Natural killer cell treated with Interleukin-12 subunit alpha and Interleukin-12 subunit beta and Interleukin-15 and Interleukin-18, amount 100 ng/mL, for 72 hours (primary cell): ENCODE measurements at places on chromosomes 7 and 10.

DNA sequence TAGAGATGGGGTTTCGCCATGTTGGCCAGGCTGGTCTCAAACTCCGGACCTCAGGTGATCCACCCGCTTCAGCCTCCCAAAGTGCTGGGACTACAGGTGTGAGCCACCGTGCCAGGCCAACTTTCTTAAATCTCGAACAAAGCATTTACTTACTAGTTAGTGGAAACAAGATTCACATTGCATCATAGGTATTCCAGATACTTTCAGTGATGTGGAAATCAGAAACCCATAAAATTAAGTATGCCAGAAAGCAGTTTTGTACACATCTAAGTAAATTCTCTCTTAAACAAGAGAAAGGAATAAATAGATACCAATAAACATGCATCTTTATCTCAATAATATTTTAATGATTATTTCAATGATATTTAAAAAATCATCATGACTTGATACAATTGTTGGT, 75.5 kb downstream of the DGKI start:
- no peak for DNase-seq

DNA sequence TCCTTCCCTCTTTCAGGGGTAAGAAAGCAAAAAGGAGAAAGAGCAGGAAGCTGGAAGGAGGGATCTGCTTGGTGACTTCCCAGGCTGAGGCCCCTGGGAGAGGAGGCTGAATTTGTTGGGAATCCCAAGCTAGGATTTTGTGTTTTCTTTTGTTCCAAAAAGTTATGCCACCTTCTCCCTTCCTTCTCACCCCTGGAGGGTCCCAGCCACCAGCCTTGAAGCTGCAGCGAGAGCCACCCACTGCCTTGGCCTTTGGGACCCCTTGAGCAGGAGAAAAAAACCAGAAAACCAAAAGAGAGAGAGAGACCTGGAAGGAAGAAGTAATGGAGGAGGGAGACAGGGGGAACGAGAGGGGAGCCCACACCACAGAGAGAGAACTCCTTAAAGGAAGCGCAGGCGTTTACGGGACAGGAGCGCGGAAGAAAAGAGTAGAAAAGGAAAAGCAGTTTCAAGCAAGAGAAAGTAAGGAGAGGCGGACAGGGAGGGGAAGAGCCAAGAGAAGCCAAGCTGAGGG, 7.2 kb downstream of the VAX1 start:
- no peak for DNase-seq

- DNase-seq: no peak
Observed at GRCh38 chr10:34885898-34886297, 70.8 kb upstream of the PARD3 start.

GRCh38 chr7:105149827-105150226, 135.8 kb downstream of the KMT2E start:
- DNase-seq: no peak

DNA sequence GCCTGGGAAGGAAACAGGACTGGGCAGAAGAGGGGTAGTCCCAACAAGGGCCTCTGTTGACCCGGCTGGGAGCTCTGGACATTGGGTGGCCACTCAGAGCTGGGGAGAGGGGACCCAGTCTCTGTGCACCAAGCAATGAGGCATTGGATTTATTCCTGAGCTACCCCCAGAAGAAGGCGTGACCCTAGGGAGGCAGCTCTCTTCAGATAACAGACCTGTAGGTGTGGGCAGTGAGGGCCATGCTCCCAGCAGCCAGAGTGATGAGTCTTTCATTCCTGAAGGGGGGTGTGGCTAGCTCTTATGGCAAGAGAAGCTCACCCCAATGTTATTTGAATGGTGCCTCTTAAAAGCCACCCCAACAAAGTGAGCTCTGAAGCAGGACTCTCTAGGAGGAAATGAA, 20.4 kb downstream of the TEX36 start:
- no peak for DNase-seq

- DNase-seq: no peak
Observed at GRCh38 chr7:38274927-38275620, 1.6 kb upstream of the TARP start.

DNA sequence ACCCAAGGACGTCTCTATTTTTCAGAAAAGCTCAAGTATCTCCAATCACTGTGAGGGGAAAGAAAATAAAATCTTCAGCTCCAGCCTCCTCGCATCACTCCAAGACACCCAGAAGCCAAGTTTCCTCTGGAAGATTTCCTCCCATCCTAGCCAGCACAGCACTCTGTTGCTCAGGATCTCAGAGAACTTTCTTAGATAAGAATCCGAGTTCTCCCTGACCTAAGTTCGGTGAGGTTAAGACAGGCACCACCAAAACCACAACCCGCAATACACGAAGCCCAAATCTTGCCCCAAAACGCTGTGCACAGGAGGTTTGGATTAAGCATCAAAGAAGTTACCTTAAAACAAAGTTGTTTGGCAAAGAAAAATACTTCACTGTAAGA, 4.2 kb downstream of the FAM53B start:
- no peak for DNase-seq

- no peak for DNase-seq
Observed at GRCh38 chr10:12187321-12187905, 8.3 kb downstream of the NUDT5 start.

DNA sequence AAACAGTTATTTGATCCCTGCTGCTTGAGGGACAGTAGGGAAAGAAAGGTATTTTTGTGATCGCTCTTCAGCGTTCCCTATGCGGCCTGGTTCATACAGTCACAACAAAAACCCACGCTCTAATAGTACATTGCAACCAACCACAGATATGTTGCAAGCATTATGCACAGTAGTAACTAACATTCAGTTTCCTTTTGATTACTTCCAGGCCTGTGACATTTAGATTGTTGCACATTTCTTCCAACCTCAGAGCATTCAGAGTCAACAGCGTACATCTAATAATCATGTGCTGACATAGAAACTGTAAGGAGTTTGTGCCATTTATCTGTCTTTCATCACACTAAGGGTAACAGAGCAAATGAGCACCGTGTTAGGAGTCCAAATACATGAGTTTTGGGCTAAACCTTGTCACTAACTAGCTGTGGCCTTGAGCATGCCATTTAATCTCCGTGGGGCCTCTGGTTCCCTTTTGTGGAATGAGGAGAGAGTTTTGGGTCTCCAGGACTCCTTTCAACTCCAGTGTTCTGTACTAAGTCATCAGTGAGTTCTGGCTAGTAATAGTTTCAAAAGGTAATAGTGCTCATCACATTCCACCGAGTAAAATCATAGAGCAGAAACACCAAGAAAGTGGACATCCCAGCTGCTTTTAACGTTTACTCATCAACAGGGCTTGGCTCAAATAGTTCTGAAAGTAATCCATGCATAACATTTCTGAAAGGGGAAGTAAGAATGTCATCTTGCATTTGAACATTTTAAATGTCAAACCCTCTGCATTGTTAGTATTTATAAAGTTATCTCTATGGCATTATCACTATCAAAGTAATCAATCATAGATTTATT, 99.0 kb upstream of the FZD1 start:
- DNase-seq: no peak

GRCh38 chr7:116210345-116211005, at the start of gene TES:
TSS of gene TES (plus strand) at chr7:116210539. CDS start at chr7:116210708, 169 bp downstream.
- DNase-seq: peak; percentile 88

- no peak for DNase-seq
Observed at GRCh38 chr7:16084370-16084769, 337.0 kb downstream of the CRPPA start.

DNA sequence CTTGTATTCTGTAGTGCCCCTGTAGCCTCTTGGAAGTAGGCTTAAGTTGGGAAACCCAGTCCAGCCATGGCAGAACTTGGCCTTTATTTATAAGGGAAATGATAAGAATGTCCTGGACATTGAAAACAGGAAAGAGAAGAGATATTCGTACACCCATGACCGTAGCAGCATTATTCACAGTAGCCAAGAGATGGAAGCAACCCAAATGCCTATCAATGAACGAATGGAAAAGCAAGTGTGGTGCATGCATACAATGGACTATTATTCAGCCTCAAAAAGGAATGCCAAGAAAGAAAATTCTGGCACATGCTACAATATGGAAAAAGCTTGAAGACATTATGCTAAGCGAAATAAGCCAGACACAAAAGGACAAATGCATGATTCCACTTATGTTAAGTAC, 315.3 kb downstream of the CXCL12 start:
- no peak for DNase-seq

- no peak for DNase-seq
Observed at GRCh38 chr7:155684543-155684942, 40.1 kb downstream of the RBM33 start.

DNA sequence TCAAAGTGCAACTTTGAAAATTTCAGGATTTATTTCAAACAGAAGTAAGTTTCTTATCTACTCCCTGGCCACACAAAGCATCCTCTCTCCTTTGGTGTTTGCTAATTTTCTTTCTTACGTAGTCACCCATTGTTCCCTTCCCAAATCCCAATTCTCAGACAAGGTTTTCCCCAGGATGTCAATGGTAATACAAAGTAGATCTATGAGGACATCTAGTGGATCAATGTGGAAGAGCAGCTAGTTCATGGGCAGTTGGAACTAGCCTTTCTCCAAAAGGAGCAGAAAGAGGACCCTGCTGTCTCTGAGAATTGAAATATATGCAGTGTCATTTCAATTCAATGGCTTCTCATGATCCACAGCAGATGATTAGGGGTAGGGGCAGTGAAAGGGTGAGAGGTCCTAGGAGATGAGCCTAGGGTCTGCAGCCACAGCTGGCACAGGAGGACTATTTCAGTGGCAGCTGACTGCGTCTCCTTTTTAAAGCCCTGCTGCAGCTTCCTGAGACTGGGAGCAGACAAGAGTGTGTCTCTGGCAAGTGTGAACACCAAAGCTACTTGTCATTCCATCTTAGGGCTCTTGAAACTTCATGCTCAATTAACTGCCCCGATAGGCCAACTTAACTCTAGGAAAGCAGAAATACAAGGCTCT, 632.6 kb downstream of the KCNMA1 start:
- no peak for DNase-seq

- DNase-seq: no peak
Observed at GRCh38 chr7:69365651-69366192, 232.6 kb upstream of the AUTS2 start.

DNA sequence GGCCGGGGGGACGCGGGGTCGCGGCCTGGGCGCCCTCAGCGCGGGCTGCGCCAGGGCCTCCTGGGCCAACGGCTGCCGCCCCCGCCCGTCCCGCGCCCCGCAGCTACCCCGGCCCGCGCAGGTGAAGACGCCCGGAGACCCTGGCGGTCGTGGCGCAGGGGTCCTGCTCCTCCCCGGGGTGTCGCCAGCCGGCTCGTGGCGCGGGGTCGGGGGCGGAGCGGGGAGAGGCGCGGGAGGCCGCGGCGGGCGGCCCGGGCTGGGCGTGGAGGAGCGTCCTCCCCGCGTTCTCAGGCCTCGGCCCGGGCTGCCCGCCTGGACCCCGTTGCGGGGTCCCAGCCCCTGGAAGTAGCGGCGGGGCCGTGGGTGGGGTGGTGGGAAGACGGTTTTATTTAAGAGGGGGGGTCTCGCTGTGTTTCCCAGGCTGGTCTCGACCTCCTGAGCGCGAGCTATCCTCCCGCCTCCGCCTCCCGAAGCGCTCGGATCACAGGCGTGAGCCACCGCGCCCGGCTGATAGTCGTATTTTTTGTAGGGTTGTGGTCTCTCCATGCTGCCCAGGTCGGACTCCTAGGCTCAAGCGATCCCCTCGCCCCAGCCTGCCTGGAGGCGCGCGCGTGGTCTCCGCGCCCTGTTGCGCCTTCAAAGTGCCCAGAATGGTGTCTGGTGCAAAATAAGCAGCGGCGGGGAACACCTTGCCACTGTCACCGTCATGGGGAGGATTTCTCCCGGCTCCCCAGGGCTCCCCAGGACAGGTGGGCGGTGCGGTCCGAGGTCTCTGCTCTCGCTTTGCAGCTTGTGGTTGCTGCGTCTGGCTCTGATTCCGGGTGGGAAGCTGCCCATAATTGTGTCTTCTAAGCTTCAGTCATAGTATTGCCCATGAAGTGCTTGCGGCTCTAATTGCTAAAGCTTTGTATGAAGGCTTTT, 15.3 kb upstream of the SUN1 start:
- DNase-seq: peak; percentile 56

GRCh38 chr10:118957966-118958365, 71.5 kb upstream of the NANOS1 start:
- no peak for DNase-seq

- DNase-seq: no peak
Observed at GRCh38 chr10:32577448-32577847, 131.5 kb downstream of the CCDC7 start.

- no peak for DNase-seq
Observed at GRCh38 chr10:123527151-123527550, 139.0 kb upstream of the GPR26 start.

- no peak for DNase-seq
Observed at GRCh38 chr7:14252458-14252857, 263.0 kb upstream of the ETV1 start.

DNA sequence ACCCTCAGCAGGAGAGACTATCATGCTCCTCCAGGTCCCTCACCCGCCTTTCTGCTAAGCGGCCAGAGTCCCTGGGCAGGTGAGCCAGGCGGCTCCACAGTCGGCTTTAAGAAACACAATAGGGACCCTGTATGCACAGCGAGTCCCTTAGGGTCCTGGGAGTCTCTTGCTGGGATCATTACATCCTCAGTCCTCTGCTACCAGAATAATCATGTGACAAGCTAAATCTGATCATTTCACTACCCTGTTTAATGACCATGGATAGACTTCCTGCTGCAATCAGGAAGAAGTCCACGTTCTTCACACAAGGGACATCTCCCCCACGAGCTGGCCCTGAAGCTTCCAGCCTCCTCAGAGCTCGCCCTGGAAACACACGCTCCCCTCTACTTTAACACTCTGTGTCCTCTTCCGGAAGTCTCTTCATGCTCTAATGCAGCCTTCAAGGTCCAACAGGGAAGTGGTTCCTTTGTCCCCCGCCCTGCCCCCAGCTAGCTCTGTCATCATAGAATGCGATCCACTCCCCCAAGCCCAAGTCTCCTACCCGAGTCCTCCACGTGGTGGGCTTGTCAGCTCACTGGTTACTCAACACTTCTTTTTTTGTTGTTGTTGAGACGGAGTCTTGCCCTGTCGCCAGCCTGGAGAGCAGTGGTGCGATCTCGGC, 101.5 kb downstream of the RNF216 start:
- no peak for DNase-seq

- DNase-seq: no peak
Observed at GRCh38 chr10:64156166-64156565, 635.0 kb downstream of the REEP3 start.
